Endothelial cell of umbilical vein (primary cell): ENCODE measurements at places on chromosomes 16 and 17. TPM values are rescaled to one million over a fixed set of nuclear protein-coding genes. Genes with fewer than 3 reads are reported as not detected.
A peak's percentile ranks its signal among the peaks of the same experiment; 100 is the strongest.

The GNG13 gene
- total RNA-seq, result not detected in 2 replicates

- H3K4me3 ChIP-seq, result no peak overlapping the region
- no peaks in the 10 kb centered on the region for H3K27me3 ChIP-seq
- no peak for DNase-seq
- H3K36me3 ChIP-seq, result peaks cover 30% of the 10 kb centered on the region
- no peak overlapping the region for H3K27ac ChIP-seq
Observed at GRCh38 chr17:68539548-68540467, 27.6 kb downstream of the PRKAR1A start.

DNA sequence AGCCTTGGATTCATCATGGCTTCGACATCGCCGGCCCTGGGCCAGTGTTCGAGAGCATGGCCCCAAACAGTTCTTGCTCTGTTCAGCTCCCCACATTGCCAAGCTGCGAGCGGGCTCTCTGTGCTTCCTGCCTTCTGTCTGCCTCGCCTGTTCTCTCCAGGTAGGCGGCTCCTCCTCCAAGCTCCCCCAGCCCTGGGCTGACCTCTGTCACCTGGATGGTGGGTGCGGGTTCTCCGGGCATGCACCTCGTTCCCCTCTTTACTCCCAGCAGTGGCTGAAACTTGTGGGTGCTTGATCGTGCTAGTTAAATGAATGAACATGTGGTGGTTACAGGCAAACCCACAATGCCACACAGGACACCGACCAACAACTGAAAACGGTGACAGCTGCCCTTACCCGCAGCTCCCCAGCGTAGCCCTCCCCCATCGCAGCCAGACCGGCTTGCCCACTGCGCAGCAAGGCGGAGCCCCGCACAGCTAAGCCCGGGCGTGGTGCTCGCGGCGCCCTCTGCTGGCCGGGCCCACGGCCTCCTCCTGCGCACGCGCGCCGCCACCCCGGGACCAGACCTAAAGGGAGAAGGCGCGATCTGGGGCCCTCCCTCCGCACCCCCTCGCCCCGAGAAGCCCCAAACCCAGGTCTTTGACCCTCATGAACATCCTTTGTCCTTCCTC lies 23.0 kb upstream of the EIF1 start:
- H3K4me3 ChIP-seq, result no peak overlapping the region
- DNase-seq, result peak; percentile 83
- H3K27me3 ChIP-seq, result no peaks in the 10 kb centered on the region
- H3K27ac ChIP-seq, result peak overlapping the region; percentile 49
- H3K36me3 ChIP-seq, result no peaks in the 10 kb centered on the region

GRCh38 chr16:3470723-3471122 lies 24.6 kb downstream of the C16orf90 start:
- no peak overlapping the region for H3K27ac ChIP-seq
- H3K36me3 ChIP-seq, result peaks cover 4% of the 10 kb centered on the region
- H3K4me1 ChIP-seq, result no peaks in the 10 kb centered on the region
- no peak for DNase-seq

DNA sequence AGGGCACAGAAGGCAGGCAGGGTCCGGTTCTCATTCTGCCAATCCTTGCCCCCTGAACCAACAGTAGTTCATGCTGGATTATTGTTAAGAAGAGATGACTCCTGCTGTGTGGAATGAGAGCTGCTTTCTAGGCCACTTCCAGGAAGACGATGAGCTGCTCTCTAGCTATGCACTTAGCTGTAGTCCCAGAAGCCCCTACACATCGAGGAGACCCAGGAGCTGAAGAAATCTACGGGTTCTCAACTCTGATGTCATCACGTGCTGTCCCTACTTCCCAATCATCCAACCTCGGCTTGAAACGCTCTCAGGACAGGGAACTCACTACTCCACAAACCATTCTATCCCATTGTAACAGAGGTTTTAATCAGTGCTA lies 29.0 kb upstream of the EMP2 start:
- H3K36me3 ChIP-seq, result no peaks in the 10 kb centered on the region
- no peak overlapping the region for H3K4me3 ChIP-seq
- no peak overlapping the region for H3K27ac ChIP-seq
- H3K27me3 ChIP-seq, result no peaks in the 10 kb centered on the region

DNA sequence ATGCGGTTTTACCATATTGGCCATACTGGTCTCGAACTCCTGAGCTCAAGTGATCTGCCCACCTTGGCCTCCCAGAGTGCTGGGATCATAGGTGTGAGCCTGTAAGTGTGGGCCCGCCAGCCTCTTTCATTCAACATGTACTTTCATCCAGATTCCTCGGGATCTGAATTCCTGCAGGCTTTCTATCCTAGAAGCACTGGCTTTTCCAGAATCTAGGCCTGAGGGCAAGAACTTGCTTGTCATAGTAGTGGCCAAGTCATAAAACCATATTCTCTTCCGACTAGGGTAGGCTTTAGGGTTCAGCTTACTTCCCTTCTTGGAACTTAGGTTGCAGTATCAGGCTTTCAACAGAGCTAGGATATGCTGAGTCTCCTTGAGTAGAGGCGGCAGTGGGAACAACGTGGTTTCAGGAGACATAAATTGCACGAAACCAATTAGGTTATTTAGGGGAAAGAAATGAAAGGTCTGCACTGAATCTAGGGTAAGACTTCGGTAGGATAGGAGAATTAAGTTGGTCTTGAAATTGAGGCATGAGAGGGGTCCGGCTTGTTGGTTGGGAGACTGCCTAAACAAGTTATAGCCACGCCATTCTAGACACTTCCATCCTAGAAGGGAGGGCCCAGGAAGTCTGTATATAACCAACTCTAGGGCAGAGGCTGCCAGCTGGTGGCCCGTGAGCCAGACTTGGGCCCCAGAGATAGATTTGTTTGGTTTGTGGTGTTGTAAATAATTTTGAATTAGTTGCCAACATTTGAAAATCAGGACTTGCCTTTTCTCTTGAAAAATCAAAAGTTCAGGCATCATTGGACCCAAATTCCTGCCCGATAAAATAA lies 15.6 kb downstream of the SLC7A6 start:
- peaks cover 5% of the 10 kb centered on the region for H3K4me1 ChIP-seq
- H3K36me3 ChIP-seq, result peaks cover 4% of the 10 kb centered on the region
- H3K4me3 ChIP-seq, result no peak overlapping the region
- H3K27me3 ChIP-seq, result no peaks in the 10 kb centered on the region
- no peak for DNase-seq
- no peak overlapping the region for H3K27ac ChIP-seq

GRCh38 chr17:39271546-39271945 lies 45.8 kb upstream of the STAC2 start:
- H3K27ac ChIP-seq, result no peak overlapping the region
- H3K4me1 ChIP-seq, result no peaks in the 10 kb centered on the region
- H3K36me3 ChIP-seq, result peaks cover 2% of the 10 kb centered on the region
- no peaks in the 10 kb centered on the region for H3K27me3 ChIP-seq

GRCh38 chr17:19555746-19556145 lies 22.1 kb downstream of the SLC47A1 start:
- DNase-seq, result no peak
- no peak overlapping the region for H3K27ac ChIP-seq
- no peaks in the 10 kb centered on the region for H3K27me3 ChIP-seq

- H3K27ac ChIP-seq, result no peak within 1 kb of the TSS
- H3K4me1 ChIP-seq, result no peaks in the 10 kb centered on the region
Observed at GRCh38 chr17:49969134-49969759, at the start of gene DLX4. Gene DLX4 (plus strand): TSS chr17:49969190. CDS start chr17:49969469, 279 bp downstream.
